SK-N-MC (cell line): ENCODE measurements at places on chromosomes 5 and 9.

- no peak for DNase-seq
These were observed 1.1 kb upstream of the MARCHF11 start for GRCh38 chr5:16180789-16181082.

DNA sequence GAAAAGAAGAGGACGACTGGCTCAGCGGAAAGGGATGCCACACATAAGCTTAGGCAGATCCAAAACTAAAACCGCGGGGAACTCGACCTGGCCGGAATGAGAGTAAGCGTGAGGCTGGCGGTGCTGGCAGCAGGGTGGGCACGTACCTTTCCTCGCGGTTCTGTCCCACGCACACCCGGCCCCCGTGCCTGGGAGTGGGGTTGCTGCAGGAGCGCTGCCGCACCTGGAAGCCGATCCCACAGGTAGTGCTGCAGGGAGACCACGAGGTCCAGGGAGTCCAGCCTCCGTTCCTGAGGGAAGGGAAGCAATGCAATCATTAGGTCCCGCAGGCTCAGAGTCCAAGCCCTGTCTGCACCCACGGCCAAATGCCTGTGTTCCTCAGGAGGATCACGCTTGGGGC lies 427.0 kb downstream of the SEMA5A start:
- no peak for DNase-seq

DNA sequence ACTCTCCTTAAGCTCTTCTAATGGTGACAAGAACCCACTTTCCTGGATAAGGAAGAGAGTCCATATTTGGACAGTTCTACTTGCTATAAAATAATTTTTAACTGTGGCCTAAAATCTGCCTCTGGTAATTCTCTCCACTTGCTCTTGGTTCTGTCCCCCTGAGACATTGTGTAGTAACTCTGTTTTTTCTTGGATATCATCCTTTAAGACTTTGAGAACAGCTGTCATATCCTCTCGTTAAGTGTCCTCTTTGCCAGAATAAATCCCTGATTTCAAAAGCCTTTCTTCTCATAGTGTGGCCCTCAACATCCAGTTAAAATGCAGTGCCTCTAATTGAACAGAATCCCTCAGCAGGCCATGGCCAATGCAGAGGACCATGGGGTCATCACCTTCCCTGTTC lies 101.5 kb downstream of the ARHGEF28 start:
- no peak for DNase-seq

DNA sequence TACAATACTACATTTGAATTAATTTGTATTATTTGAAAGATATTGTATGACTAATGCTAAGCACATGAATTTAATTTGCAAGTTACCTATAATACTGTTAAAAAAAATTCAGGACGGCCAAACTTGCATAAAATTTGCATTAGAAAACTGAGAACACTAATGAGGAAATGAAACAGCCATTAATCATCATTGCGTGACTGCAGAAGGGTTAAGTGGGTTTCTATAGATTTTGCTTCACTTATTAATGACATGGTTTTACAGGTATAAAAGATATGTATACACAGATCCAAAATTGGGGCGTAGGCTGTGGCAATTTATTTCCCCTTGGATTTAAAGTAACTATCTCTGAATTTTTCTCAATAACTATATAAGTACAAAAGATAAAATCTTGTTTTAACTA lies 882.6 kb downstream of the PTPRD start:
- no peak for DNase-seq

DNA sequence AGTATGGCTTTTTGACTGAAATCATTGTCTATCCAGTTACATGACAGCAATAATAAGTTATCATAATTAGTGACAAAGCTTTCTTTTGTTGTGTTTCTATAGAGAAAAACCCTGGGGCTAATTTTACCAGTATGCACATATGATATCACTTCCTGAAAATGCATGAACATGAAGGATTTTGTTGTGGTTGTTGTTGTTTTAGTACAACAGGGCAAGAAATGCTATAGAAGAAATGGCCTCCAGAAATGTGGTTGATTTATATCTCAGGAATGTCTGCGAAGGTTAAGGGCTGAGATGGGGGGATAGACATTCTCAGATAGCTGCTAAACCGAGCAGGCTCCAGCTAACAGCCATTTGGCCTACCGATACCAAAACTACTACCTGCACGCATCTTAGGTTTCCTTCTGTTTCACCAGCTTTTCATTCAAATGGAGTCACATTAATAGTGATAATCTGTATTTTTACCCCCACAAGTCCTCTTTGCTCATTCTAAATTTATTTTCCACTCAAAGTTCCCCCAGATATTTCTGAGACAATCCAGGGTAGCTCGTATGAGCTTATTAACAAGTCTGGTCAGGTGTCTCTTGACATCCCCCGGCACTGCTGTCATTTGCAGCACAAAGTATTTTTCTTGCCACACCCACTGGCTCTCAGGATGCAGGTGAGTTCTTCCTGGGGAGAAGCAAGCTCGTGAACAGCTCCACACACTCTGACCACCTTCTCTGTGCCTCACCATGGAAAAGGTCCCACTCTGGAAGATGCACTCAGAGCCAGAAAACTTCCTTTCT lies 232.4 kb upstream of the GAS1 start:
- DNase-seq = peak; percentile 45

GRCh38 chr5:39164016-39164415 lies 55.3 kb downstream of the FYB1 start:
- DNase-seq = no peak

GRCh38 chr9:134293611-134294152 lies 32.6 kb upstream of the RXRA start:
- DNase-seq = peak; percentile 20

GRCh38 chr9:98092613-98092931 lies 26.4 kb downstream of the TRIM14 start:
- DNase-seq = no peak

- DNase-seq = peak; percentile 2
These were observed 248.6 kb downstream of the TMEM232 start for GRCh38 chr5:110477911-110478310.

- DNase-seq = no peak
These were observed 221.8 kb downstream of the MEF2C start for GRCh38 chr5:88660947-88661805.

- DNase-seq = no peak
These were observed 11.6 kb downstream of the DAB2IP start for GRCh38 chr9:121662891-121663580.

- DNase-seq = no peak
These were observed 110.0 kb upstream of the LPCAT1 start for GRCh38 chr5:1633605-1634336.

- no peak for DNase-seq
These were observed 76.8 kb upstream of the PCSK1 start for GRCh38 chr5:96509721-96510350.

GRCh38 chr5:154010660-154011059 lies 28.1 kb downstream of the FAM114A2 start:
- DNase-seq = no peak

- no peak for DNase-seq
These were observed 1302.7 kb upstream of the DMAC1 start for GRCh38 chr9:9102295-9102694.

- DNase-seq = no peak
These were observed 553.5 kb upstream of the MEF2C start for GRCh38 chr5:89436464-89436863.

GRCh38 chr5:60538955-60539866 lies 160.8 kb downstream of the DEPDC1B start:
- DNase-seq = no peak

- DNase-seq = no peak
These were observed 638 bp downstream of the MRPS30 start for GRCh38 chr5:44809215-44809955.

- DNase-seq = no peak
These were observed 251.4 kb upstream of the GAS1 start for GRCh38 chr9:87198716-87199115.

- DNase-seq = no peak
These were observed 133.8 kb upstream of the MOCS2 start for GRCh38 chr5:53243403-53243802.

DNA sequence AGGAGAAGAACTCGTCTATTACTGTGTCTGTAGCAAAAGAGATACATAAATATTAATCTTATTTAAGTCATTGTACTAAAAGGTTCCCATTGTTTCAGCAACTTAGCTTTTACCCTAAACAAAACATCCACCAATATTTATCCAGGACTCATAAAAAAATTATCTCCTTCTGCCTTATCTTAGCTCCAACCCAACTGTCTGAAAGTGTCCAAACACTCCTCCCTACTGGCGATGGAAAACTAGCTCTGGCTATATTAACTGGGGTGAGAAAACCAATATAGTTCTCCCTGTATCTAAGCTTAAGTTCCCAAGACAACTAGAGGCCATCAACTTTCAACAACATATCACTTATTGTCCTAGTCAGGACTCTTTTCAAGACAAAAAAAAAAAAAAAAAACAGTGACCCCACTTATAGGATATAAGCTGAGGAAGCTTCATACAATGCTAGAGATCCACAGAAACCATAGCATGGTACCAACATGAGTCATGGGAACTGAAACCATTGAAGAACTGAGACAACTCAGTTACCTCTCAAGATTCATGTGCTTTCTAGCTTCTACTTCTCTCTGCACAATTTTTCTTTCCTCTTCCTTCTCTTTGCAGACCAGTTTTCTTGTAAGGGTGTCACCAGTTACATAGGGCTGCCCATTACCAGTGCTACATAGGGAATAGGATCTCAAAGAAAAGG lies 150.7 kb upstream of the RASA1 start:
- DNase-seq = no peak

- no peak for DNase-seq
These were observed 45.0 kb upstream of the ACO1 start for GRCh38 chr9:32339424-32339823.

DNA sequence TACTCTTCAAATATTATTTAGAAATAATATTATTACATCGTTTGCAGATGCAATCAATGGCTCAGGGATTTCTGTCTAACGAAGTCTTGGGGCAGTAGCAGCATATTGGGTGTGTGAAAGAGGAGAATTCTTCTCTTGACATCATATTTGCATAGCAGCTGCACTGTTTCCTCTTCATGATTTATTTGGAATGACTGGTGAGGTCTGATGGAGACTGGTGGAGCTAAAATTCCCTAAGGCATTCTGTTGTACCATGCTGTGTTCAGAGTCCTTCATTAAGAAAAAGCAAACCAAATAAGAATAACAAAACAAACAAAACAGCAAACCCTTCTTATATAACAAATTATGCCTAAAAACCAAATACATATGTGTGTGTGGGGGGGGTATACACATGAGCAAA lies 177.6 kb downstream of the DIRAS2 start:
- DNase-seq = no peak

GRCh38 chr5:88799938-88800535 lies 82.9 kb downstream of the MEF2C start:
- DNase-seq = no peak

DNA sequence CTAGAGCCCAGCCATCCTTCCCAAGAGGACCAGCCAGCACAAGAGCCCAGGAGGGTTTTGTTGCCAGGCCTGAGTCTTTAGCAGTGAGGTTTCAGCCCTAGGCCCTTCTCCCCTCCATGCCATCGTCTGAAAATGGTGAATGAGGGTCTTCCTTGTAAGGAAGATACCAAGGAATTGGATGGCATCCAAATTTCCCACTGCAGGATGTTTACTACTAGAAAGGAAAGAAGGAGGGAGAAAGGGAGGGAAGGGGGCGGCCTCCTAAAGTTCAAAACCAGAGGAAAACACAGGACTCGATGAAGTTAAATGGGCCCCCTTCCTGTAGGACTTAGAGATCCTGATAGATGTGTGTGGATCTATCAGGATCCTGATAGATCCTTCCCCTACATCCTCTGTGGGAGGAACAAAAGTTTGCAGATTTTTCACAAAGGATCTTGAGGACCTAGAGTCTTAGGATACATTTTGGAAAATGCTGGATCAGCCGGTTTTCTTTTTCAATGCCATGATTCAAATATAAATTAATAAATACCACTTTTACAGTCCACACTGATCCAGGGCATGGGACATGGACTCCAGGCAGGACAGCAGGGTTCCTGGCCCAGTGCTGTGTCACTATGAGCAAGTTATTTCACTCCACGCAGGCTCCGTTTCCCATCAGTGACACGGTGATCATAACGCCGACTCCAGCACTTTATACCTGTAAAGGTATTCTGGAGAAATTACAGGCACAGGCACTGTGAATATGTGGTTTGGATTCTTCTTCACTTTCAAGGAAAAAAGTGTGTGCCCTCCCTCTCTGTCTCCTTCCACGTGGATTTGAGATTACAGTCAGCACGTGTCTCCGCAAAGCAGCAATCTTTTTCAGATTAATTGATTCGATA lies 40.9 kb downstream of the C5orf15 start:
- no peak for DNase-seq

- peak; percentile 34 for DNase-seq
These were observed 29.9 kb upstream of the C7 start for GRCh38 chr5:40879163-40879942.

GRCh38 chr9:131008563-131008908 lies 438 bp upstream of the LAMC3 start:
- no peak for DNase-seq

DNA sequence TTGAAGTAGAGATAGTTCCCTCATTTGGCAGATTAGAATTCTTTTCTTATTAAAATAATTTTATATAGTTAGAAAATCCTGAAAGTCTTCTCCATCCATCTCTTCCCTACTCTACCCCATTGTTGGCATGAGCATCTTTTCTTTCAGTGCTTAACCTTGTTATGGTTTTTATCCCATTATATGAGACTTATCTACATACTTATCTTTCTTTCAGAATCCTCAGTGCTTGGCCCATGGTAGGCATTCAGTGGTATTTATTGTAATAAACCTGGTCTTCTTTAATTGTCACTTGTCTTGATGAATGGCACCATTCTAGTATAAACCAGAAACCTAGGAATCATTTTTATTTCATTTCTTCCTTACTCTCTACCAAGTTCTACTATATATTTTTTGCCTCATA lies 169.8 kb upstream of the TLX3 start:
- no peak for DNase-seq

GRCh38 chr9:89356782-89357181 lies 38.5 kb downstream of the SECISBP2 start:
- no peak for DNase-seq

GRCh38 chr5:121834021-121834420 lies 17.7 kb upstream of the FTMT start:
- DNase-seq = no peak

GRCh38 chr9:27193886-27194285 lies 84.9 kb downstream of the TEK start:
- no peak for DNase-seq

GRCh38 chr9:90986161-90986560 lies 184.5 kb downstream of the SYK start:
- DNase-seq = no peak
